Fibroblast of lung (primary cell): ENCODE measurements at places on chromosomes 7 and 10.

- H3K4me3 ChIP-seq = peak overlapping the region; percentile 60
- peaks cover 3% of the 10 kb centered on the region for H3K4me1 ChIP-seq
- no peak for DNase-seq
- no peaks in the 10 kb centered on the region for H3K27me3 ChIP-seq
- H3K27ac ChIP-seq = peak overlapping the region; percentile 100
- no peaks in the 10 kb centered on the region for H3K36me3 ChIP-seq
Measured at GRCh38 chr10:43409385-43410109, 561 bp upstream of the HNRNPF start.

DNA sequence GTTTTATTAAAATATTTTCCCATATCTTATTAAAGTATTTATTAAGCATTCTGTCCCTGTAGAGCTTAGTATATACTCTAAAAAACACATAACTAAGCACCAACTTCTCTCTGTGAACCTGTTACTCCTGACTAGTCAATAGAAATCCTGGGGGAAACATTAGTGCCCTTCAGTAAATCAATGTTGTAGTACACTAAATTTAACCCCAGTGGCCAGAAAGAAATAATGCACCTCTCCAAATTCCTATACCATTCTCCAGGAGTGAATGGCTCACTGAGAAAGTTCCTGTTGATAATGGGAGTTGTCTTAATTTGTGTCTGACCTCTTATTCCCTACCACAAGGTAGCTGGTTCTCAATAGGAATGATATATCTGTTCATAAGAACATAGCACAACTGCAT is 188.2 kb downstream of the SEMA3D start:
- H3K36me3 ChIP-seq = no peaks in the 10 kb centered on the region
- no peaks in the 10 kb centered on the region for H3K27me3 ChIP-seq
- H3K4me3 ChIP-seq = no peak overlapping the region
- H3K27ac ChIP-seq = no peak overlapping the region
- H3K4me1 ChIP-seq = no peaks in the 10 kb centered on the region

GRCh38 chr10:103648636-103649532 is 155.4 kb downstream of the NEURL1 start:
- peak; percentile 51 for DNase-seq
- H3K4me3 ChIP-seq = no peak overlapping the region
- peaks cover 59% of the 10 kb centered on the region for H3K4me1 ChIP-seq

- H3K4me1 ChIP-seq = no peaks in the 10 kb centered on the region
- peaks cover 2% of the 10 kb centered on the region for H3K27me3 ChIP-seq
- H3K27ac ChIP-seq = no peak overlapping the region
- H3K4me3 ChIP-seq = no peak overlapping the region
Measured at GRCh38 chr7:140247559-140247958, 70.8 kb upstream of the KDM7A start.
